ENCODE measurements at places on chromosomes 12 and 14.

DNA sequence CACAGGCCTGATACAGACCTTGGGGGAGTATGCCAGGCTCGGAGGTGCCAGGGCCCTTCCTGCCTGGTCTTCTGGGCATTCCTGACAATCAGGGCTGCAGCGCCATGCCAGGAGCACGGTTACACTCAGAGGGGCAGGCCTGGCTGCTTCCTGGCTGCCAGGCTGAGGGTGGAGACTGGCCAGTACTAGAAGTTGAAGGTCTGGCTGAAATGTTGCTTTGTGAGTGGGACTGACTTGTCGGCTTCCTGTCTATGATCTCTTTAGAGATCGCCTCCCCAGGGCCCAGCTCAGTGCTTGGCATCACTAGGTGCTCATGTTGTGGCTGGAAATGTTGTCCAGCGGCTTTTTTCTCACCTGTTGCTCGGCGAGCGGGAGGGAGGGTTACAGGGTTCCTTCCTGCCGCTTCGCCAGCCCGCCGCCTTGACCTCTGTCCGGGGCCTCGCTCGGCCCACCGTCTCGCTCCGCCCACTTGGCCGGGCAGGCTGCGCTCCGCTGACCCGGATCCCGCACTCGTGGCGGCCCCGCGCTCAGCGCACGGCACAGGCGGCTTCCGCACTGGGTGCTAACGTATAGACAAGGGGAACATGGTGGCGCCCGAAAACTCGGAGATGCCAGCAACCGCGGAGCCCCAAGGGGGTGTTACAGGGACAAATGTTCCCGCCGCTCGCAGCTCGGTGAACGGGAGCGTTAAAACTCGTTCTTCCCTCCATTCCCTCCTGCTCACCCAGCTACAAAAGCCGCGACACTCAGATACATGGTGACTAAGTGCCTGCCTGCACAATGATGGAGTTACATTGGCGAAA is 32.6 kb downstream of the PAPLN start:
- peak; percentile 55 for DNase-seq

DNA sequence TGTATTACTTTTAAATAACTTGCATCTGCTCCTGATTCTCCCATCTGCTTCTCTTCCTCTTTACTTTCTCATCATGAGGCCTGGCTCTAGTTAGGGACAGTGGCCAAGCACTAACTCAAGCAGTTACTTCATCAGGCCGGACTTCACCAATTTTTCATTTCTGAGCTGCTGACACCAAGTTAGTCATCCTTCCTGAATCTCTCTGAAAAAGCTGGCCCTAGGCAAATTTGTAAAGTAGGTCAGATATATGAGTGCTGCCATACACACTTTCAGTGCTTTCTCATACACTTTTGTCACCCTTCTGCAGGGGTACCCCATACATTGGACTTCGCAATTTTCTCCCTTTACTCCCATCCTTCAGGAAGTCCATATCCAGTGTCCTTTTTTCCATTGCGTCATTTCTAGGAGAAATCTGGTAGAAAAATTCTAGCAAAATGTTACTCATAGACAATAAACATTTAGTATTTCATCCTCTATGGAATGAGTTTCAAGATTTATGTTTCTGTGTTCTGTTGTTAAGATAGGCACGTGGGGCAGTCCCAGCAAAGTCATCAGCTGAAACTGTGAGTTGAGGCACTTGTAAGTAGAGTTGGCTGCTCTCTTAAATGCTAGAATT is 276.8 kb upstream of the TMPO start:
- DNase-seq, result no peak

- no peak for DNase-seq
Observed at GRCh38 chr12:69161829-69162228, 77.5 kb upstream of the CPSF6 start.

- no peak for DNase-seq
Observed at GRCh38 chr12:101946233-101946611, 68.8 kb downstream of the DRAM1 start.

- no peak for DNase-seq
Observed at GRCh38 chr12:52892207-52892852, 12.5 kb downstream of the KRT8 start.

DNA sequence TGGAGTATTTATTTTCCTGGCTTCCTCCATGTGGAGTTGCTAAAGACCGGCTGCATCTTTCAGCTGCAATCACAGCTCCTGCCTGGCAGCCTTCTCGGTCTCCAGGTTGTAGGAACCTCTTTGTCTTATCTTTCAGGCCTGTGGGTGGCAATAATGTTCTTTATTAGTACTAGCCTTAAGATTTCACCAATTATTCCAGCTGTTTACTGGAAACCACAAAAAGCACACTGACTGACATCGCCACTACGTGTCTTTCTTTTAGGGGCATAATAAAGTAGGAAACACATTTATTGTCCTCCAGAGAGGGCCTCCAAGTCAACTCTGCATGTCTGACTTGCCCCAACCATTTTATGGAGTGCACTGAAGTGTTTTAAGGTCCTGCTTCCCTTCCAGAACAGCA is 1116.5 kb upstream of the TMEM132C start:
- DNase-seq, result no peak

GRCh38 chr12:94705676-94706075 is 55.3 kb upstream of the TMCC3 start:
- no peak for DNase-seq

DNA sequence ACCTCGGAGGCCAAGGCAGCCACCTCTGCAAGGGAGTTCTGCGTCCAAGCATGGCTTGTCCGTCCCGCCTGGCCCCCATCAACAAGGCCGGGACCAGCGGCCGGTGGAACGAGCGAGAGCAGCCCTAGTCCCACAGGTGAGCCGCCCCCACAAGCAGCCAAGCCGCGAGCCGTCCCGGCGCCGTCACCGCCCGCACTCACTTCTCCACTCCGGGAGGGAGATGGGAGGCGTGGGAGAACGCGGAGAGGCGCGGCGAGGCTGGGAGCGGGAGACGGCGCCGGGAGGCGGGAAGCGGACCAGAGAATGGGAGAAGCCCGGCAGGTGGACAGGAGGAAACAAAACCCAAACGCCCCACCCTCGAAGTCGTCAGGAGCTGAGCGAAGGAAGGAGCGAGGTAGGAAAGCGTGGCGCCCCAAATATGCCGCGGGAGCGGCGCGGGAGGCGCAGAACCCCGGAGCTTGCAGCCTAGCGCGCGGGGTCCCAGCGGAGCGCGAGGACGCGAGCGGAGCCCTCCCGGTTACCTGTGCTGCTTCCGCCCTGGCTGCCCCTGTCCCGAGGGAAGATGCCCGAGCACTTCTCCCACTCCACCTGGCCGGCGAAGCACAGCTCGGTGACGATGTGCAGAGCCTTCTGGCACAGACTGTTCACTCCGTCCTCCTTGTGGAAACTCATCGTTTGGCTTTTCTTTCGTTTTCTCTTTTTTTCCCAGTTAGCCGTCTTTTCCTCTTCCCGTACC is 600 bp downstream of the SYT10 start:
- no peak for DNase-seq

DNA sequence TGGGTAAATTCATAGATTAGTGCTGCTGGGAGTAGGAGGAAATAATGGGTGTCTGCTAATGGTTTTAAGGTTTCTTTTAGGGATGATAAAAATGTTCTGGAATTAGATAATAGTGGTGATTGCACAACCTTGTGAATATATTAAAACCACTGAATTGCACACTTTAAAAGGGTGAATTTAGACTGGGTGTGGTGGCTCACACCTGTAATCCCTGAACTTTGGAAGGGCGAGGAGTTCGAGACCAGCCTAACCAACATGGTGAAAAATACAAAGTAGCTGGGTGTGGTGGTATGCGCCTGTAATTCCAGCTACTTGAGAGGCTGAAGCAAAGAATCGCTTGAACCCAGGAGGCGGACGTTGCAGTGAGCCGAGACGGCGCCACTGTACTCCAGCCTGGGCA is 1.3 kb downstream of the RAD52 start:
- DNase-seq, result no peak

DNA sequence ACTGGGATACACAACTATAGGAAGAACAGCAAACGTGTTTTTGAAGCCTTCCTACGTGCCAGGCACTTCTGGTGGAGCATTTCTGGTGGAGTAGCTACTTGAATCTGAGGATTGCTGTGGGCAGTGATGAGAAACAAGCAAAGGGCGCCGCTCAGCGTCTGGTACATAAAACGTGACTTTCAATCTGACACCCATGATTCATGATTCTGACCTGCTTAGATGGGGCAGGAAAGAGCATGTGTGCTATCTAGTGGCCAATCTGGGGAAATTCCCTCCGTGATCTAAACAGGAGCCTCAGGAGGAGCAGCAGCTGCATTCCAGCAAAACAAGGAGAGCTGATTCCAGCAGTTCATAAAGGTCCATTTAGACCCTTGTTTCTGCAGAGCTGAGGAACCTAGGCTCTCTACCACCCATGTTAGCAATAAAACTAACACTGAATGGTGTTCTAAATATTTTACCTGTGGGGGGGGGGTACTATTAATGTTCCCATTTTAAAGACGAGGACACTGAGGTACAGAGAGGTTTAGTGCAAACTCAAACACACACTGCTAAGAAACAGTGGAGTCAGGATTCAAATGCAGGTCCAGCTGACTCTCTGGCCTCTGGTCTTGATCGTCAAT is 37.8 kb downstream of the PAH start:
- peak; percentile 27 for DNase-seq

DNA sequence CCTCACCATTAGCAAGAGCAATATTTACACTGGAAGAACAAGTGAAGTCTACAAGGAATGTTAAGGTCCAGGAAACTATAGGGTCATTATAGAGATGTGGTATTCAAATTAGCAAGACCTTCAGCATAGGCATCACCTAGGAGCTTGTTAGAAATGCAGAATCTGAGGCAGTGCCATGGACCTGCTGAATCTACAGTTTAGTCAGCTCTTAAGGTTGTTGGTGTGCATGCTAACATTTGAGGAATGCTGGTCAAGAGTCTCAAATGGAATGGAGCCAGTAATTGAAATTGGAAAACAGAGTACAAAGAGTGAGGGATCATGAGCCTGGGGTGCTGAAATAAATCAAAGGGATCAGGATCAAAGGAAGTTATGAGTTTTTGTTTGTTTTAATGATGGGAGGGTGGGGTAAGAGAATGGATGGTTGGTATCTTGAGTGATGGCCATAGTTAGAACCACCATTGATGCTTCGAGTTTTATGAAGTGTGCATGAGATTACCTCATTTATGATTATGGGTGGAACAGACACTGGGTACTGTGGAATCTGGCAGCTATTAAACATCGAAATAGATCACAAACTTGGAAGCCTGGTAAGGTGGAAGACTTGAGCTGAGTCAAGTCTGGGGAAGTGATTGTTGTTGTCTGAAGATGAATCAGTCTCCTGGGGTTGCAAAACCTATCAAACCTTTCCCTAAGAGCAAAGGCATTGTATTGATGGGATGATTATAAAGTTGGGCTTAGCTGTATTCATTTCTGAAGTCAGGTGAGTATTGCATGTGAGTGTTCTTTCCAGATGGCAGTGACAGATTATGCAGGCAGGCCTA is 323.3 kb upstream of the E2F7 start:
- no peak for DNase-seq
